Stimulated activated CD4-positive, alpha-beta T cell treated with anti-CD3 and anti-CD28 coated beads, Interleukin-12 subunit alpha, Interleukin-12 subunit beta, amount 100 ng/mL, for 24 hours (primary cell): ENCODE measurements at places on chromosomes 4 and X.

DNA sequence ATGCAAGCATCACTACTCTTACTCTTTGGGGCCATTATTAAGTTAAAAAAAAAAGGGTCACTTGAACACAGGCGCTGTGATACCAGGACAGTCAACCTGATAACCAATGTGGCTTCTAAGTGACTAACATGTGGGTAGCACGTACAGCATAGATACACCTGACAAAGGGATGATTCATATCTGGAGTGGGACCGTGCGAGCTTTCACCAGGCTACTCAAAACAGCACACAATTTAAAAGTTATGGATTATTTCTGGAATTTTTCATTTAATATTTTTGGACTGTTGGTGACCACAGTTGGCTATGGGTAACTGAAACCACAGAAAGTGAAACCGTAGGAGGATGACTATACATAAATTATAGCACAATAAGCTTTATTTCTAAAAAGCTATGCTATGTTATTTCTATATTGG lies 113.8 kb upstream of the STIM2 start:
- DNase-seq: peak; percentile 0

- DNase-seq: no peak
Observed at GRCh38 chrX:13024986-13025385, 19.4 kb downstream of the FAM9C start.

GRCh38 chr4:140707325-140707724 lies 48.9 kb downstream of the TBC1D9 start:
- DNase-seq: no peak

GRCh38 chr4:58050439-58050838 lies 940.3 kb upstream of the IGFBP7 start:
- DNase-seq: no peak

DNA sequence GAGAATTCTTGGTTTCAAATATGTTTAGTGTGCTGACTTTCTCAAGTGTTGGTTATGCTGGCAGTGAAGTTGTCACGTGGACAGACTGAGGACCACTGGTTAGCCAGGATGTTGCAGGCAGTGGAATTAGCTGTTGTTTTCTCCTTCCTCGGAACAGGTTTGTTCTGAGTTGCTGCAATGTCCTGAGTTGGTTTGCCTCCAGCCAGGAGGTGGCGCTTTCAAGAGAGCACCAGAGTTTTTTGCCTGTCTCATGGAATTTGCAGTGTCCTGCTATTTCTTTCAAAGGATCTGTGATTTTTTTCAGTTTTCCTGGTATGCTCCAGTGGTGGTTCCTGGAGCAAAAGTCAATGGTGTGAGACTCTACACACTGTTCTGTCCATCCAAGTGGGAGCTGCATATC lies 158.1 kb upstream of the CXorf66 start:
- no peak for DNase-seq

DNA sequence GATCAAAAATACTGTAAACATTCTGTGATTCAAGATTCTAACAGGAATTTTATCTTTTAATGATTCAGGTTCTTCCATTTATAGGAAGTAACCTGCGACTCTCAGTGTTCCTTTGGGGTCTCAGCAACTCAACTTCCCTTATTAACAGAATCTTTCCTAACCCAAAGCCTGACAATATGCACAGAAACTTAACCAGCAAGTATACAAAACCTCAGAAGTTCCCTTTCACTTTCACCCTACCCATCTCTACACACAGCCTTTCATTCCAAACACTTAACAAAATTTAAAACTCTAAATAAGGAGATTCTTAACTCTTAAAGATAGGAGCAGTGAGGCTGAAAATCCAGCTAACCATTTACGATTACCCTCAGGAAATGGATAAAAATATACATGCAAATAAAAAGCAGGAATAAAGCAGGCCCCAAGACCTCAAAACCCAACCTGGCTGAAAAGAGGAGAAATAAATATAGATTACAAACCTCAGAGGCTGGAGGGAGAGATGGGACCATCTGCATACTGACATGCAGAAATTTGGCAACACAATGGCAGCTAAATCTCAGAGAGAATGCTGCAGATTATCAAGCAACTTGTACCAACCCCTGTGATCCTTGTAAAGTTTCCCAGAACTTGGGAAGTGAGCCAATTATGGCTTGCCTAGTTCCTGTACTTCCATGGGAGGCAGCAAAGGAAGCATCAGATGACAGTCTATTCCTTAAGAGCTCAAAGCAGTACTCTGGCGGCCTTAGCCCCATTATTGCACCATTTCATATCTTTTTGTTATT lies 101.0 kb downstream of the ATP11C start:
- no peak for DNase-seq

GRCh38 chr4:119206178-119206577 lies 6.3 kb upstream of the USP53 start:
- no peak for DNase-seq

DNA sequence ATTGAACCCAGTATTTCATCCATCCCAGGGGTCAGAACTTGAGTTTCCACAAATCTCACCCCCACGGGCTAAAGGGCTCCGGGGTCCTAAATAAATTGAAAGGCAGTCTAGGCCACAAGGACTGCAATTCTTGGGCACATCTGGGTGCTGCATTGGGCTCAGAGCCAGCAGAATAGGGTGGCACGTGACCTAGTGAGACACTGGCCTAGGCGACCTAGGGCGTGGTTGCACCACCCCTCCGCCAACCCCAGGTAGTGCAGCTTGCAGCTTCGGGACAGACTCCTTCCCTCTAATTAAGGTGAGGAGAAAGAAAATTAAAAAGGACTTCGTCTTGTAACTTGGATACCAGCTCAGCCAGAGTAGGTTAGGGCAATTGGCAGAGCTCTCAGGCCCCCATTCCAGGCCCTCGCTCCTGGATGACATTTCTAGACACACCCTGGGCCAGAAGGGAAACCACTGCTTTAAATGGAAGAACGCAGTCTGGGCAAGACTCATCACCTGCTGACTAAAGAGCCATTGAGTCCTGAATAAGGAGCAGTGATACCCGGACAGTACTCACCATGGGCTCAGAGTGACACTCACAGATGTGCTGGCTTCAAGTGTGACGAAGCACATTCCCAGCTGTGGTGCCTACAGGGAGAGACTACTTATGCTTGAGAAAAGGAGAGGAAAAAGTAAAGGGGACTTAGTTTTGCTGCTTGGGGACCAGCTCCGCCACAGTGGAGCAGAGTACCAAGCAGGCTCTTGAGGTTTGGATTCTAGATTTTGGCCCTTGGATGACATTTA lies 735.4 kb downstream of the FSTL5 start:
- DNase-seq: no peak

DNA sequence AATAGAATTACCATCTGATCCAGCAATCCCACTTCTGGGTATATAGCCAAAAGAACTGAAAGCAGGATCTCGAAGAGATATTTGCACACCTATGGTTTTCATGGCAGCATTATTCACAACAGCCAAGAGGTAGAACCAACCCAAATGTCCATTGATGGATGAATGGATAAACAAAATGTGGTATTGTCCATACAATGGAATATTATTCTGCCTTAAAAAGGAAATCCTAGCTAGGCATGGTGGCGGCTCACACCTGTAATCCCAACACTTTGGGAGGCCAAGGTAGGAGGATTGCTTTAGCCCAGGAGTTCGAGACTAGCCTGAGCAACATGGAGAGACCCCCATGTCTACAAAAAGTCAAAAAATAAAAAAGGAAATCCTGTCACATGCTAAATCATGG lies 27.3 kb downstream of the SAT1 start:
- no peak for DNase-seq

GRCh38 chr4:186205156-186205555 lies 13.8 kb downstream of the CYP4V2 start:
- no peak for DNase-seq

DNA sequence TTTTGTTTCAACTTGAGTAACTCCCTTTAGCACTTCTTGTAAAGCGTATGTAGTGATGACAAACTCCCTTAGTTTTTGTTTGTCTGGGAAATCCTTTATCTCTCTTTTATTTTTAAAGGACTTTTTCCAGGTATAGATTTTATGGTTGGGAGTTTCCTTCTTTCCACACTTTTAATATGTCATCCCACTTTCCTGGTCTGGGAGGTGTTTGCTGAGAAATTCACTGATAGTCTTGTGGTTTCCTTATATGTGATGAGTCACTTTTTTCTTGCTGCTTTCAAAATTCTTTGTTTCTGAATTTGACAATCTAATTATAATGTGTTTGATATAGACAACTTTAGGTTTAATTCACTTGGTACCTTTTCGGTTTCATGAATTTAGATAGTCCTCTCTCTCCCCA lies 353.9 kb downstream of the GPAT3 start:
- no peak for DNase-seq

GRCh38 chr4:32334759-32335158 lies 1614.6 kb downstream of the PCDH7 start:
- no peak for DNase-seq

DNA sequence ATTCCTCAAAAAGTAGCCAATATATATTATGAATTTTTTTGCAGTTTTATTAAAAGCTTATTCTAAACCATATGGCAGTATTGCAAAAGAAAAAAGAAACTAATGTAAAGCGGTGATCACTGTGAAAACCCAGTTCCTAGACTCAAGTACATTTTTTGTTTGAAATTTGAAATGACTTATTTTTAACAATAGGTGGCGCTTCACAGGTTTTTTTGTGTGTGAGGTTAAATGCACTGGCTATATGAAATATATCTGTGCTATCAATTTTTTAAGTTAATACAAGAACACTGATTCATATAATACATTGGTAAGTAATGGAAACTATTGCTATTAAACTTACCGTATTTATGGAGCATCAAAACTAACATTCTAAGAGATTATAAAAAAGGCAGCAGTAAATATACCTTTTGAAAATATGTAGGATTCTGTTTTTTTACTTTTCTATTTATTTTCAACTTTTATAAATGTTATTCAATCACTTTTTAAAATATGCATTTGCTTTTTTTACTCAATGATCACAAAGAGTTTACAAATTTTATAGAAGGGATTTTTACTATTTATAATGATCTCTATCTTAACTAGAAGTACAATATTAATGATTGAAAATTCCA lies 5.6 kb upstream of the SPRY1 start:
- no peak for DNase-seq

DNA sequence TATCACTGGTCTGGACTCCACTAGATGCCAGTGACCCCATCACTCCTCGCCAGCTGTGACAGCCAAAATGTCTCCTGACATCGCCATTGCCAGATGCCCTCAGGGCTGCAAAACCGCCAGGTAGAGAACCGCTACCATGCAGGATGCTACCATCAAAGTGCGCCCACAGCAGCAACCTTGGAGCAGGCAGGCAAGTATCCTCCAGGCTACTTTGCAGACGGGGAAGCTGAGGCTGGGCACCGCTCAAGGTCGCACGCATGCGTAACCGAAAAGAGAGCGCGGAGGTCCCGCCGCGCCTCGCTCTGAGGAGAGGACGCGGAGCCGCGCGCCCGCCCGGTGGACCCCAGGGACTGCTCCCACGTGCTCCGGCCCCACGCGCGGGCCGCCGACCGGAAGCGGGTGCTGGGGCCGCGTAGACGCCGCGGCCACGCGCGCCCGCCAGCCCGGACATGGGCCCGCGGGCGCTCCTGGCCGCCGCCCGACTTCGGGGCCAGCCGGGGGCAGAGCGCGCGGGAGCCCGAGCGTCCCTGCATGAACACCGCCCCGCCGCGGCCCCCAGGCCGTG lies at the start of gene STS:
STS (plus strand) TSS at position 300 of the 565 bp plus-strand sequence. CDS start 105,488 bp downstream, outside the sequence.
- peak; percentile 13 for DNase-seq

- DNase-seq: no peak
Observed at GRCh38 chr4:10998846-10999245, 314.3 kb upstream of the CLNK start.

DNA sequence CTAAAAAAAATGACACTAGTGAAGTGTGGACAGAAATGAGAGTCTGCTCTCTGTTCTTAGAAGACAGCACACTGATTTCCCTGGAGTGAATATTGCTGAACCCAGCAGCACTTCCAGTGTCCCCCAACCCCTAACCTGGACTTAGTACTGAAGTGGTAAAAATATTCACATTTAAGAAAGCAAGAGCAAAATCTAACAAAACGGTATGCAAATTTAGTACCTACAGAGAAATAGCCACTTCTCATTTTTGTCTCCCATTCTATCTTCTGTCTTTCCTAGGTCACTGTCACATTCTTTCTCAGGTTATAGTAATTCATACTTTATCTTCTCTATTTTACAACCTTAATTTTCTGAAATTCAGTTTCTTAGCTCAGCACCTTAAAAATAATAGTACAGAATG lies 274.7 kb downstream of the CFAP299 start:
- DNase-seq: no peak

- DNase-seq: peak; percentile 49
Observed at GRCh38 chrX:103918571-103919269, 43.7 kb upstream of the TMSB15B start.

- DNase-seq: no peak
Observed at GRCh38 chr4:187289371-187289770, 565.7 kb upstream of the FAT1 start.

- DNase-seq: no peak
Observed at GRCh38 chr4:15638418-15638817, 16.7 kb downstream of the FBXL5 start.

- DNase-seq: no peak
Observed at GRCh38 chr4:75016472-75016871, 83.6 kb downstream of the PARM1 start.

GRCh38 chr4:8478801-8479744 lies 38.5 kb downstream of the TRMT44 start:
- no peak for DNase-seq

- DNase-seq: no peak
Observed at GRCh38 chr4:140255467-140255866, 101.5 kb upstream of the MAML3 start.

DNA sequence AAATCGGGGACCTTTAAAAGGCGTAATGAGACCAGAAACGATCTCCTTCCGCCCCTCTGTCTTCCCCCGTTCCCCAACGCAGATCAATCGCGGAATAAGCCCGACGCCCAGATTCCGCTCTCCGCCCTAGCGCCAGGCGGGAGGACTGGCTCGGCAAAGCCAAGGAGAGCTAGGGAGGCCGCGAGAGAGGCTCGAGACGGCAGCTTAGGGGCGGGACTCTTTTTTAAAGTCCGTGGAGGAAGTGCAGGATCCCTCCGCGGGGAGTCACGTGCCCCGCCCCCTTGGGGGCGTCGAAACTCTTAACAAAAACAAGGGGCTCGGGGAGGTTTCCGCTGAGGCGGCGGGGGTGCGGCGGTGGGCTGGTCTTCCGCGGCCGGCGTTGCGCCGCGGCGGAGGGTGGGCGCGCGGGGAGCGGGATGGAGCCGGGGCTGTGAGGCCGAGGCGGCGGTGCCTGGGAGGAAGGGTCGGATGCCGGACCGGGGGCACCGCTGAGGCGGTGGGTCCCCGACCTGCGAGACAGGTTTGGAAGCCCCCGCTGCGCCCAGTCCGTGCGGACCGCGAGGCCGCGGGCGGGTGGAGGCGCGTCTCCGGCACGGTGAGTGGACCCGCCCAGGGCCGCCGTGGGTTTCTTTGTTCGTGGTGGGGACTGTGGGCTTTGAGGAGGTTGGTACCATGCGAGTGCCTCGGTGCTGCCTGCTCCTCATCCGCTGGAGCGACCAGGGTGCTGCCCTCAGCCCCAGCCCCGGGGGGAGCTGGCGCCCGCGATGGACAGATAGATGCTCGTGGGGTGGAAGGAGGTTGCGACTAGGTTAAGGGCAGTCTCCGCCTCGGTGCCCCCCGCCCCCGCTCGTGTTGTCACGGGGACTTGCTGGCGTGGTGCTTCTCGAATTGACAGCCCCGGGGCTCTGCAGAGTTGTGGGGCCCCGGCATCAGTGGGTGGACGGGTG lies at the start of gene CCNG2:
CCNG2 (plus strand) TSS at position 296 of the 947 bp plus-strand sequence. CDS start 1,326 bp downstream, outside the sequence.
- peak; percentile 73 for DNase-seq

GRCh38 chrX:130631011-130631410 lies 229.2 kb downstream of the RBMX2 start:
- DNase-seq: no peak
